ENCODE measurements at places on chromosomes 6 and 20. TPM values are rescaled to one million over a fixed set of nuclear protein-coding genes. Genes with fewer than 3 reads are reported as not detected.

The WFDC12 gene
- polyA plus RNA-seq = 6.8 TPM

DNA sequence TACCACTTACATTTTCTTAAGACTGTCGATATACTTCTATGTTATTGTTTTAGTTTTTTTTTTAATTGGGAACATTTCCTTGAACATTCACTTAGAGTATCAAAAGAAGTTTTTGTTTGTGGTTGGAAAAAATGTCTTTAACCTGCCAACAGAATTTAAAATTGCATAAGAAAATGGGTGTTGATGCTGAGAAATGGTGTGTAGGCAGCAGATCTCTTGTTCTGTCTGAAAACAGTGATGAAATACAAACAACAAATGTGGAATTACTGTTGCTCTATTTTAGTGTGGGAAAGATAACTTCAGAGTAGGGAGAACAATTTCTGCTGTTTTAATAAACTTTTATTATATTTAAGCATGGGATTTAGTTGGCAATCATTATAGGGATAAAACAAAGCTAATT lies 293.5 kb downstream of the CDKAL1 start:
- no peaks in the 10 kb centered on the region for H3K27me3 ChIP-seq
- H3K27ac ChIP-seq = no peak overlapping the region
- DNase-seq = no peak
- H3K4me3 ChIP-seq = no peak overlapping the region
- no peaks in the 10 kb centered on the region for H3K4me1 ChIP-seq
- peaks cover 5% of the 10 kb centered on the region for H3K36me3 ChIP-seq

DNA sequence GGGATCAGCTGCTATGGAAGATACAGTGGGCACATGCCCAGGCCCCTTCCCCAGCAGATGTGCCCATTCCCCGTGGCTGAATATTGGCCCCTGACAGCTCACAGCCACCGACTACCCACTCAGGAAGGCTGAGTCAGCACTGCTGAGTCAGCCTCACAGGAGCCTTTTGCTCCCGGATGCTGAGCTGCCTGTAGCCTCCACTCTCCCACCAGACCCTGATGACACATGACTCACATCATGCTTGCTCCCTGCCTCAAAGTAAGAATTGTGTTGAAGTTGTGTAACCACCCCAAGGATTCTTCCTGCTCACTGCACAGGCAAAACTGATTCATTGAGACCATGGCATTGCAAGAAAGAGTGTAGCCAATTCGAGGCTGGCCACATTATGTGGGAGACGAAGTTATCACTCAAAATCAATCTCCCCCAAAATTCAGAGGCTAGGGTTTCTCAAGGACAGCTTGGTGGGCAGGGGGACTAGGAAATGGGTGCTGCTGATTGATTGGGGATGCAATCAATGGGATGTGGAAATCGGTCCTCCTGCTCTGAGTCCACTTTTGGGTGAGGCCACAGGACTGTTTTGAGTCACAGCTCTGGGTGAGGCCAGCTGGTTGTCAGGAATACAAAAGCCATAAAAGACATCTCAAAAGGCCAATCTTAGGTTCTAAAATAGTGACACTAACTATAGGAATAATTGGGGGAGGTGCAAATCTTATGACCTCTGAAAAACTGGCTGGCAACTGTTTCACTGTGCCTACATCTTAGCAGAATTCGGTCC lies 556.6 kb upstream of the CDH4 start:
- DNase-seq = no peak
- H3K36me3 ChIP-seq = no peaks in the 10 kb centered on the region
- no peaks in the 10 kb centered on the region for H3K27me3 ChIP-seq
- no peaks in the 10 kb centered on the region for H3K4me1 ChIP-seq

GRCh38 chr6:38784506-38785235 lies 69.6 kb downstream of the DNAH8 start:
- H3K4me1 ChIP-seq = no peaks in the 10 kb centered on the region
- H3K36me3 ChIP-seq = no peaks in the 10 kb centered on the region
- no peak overlapping the region for H3K27ac ChIP-seq
- H3K4me3 ChIP-seq = no peak overlapping the region
- no peak for DNase-seq

DNA sequence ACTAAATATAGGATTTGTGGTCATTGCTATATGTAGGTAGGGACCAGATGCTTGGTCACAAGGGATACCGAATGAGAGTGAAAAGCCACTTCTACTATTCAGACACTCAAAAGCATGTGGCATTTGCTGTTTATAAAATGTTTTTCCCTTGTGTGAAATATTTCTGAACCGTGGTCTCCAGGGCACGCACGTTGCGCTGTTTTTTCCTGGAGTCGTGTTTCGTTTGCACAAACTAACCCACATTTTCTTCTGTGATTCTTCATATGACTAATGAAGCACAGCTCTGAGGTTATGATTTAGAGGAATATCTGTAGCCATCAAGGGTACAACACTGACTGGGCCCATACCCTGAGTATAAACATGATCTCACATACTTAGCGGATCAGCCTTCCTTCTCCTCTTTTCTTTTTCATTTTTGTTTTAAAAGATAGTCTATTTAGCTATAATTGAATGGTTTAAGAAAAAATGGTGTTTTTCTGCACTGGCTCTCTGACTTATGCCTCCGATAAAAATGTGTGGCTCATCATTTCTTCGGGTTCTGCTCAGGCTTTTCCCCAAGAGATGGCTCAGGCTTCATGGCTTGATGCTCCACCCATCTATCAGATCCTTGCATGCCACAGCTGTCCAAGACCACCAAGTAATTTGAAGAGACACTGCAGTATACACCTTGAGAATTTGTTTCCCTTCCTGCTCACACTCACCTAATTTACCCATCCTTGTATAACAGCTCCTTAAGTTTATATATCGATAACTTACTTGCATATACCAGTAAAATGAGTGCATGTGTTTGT lies 59.9 kb upstream of the HBS1L start:
- no peak for DNase-seq
- H3K27ac ChIP-seq = no peak overlapping the region
- H3K4me1 ChIP-seq = peaks cover 31% of the 10 kb centered on the region
- no peak overlapping the region for H3K4me3 ChIP-seq
- H3K36me3 ChIP-seq = no peaks in the 10 kb centered on the region

The GHRH gene
- 14.7 TPM for polyA plus RNA-seq

GRCh38 chr6:105757512-105758200 lies 328.5 kb upstream of the PRDM1 start:
- no peaks in the 10 kb centered on the region for H3K36me3 ChIP-seq
- H3K4me3 ChIP-seq = no peak overlapping the region
- H3K4me1 ChIP-seq = no peaks in the 10 kb centered on the region
- no peak for DNase-seq
